SJSA1 (cell line): ENCODE measurements at places on chromosomes 12 and 14. TPM values are rescaled to one million over a fixed set of nuclear protein-coding genes. Genes with fewer than 3 reads are reported as not detected.

DNA sequence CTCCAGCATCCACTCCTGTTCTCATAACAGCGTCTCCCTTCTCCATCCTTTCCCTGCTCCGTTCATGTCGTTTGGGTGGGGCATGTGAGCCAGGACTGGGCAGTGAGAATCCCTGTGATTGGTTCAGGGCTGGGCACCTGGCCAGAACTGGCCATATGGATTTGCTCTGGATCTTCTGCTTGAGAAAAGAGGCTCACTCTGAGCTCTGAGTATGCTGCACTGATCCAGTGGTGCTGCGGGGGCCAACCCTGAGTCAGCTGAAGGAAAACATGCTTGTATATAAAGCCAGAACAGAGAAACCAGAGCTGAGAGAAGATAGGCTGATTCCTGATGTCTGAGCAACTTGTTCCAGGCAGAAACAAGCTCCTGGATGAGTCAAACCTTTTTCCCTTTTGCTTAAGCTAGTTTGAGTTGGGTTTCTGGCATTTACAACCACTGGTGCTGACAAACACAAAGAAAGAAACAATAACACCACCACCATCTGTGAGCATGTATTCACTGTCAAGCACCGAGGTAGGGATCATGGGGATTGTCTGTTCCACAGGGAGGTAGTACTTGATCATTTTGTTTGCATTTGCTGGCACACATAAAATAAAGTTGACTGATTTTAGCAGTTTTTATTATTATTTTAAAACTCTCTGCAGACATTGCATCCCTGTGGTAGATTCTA, 14.0 kb upstream of the HPD start:
- peaks cover 9% of the 10 kb centered on the region for H3K4me1 ChIP-seq
- no peak overlapping the region for H3K4me3 ChIP-seq
- H3K27me3 ChIP-seq: no peaks in the 10 kb centered on the region

Gene TAS2R9
- not detected in 2 replicates for total RNA-seq

Gene CHST11
- 0.41 and 0.71 TPM in 2 replicates for total RNA-seq

GRCh38 chr12:132597333-132598316, 12.8 kb downstream of the LRCOL1 start:
- H3K36me3 ChIP-seq: no peaks in the 10 kb centered on the region
- H3K27me3 ChIP-seq: peaks cover 4% of the 10 kb centered on the region
- H3K4me3 ChIP-seq: peak overlapping the region; percentile 31
- DNase-seq: no peak
- no peak overlapping the region for H3K27ac ChIP-seq
- H3K4me1 ChIP-seq: peaks cover 23% of the 10 kb centered on the region

Gene CLEC14A
- total RNA-seq: not detected in 2 replicates

DNA sequence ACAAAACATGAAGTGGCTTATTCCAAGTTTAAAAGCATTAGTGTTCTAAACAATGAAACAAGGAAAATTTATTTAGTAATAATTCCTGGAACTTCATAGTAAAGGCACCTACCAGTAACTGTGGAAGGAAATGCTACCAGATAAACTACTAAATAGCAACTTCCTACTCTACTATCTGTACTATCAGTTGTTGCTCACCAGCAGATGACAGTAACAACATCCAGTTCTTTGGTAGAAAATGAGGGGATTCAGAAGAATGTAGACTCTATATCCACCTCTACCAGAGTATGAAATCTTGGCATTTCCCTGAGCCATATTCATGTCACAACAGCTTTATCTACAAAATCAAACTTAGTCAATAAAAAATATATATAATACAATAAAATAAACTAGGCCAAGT, 3.1 kb downstream of the ENTPD5 start:
- H3K36me3 ChIP-seq: peaks cover 4% of the 10 kb centered on the region; the same call in 1 of the 2 replicates
- DNase-seq: no peak
- no peak overlapping the region for H3K27ac ChIP-seq

Gene KRT85
- total RNA-seq: not detected in 2 replicates

- DNase-seq: no peak
- no peak overlapping the region for H3K27ac ChIP-seq
- no peak overlapping the region for H3K4me3 ChIP-seq
- H3K27me3 ChIP-seq: no peaks in the 10 kb centered on the region
Observed at GRCh38 chr12:105275997-105276733, 40.2 kb upstream of the APPL2 start.

Gene RERG
- total RNA-seq: not detected in 2 replicates
